Stimulated activated CD4-positive, alpha-beta T cell treated with anti-CD3 and anti-CD28 coated beads, Interleukin-1b, Interleukin-23, amount 100 ng/mL, for 1 hour (primary cell): ENCODE measurements at places on chromosomes 6 and 20.

DNA sequence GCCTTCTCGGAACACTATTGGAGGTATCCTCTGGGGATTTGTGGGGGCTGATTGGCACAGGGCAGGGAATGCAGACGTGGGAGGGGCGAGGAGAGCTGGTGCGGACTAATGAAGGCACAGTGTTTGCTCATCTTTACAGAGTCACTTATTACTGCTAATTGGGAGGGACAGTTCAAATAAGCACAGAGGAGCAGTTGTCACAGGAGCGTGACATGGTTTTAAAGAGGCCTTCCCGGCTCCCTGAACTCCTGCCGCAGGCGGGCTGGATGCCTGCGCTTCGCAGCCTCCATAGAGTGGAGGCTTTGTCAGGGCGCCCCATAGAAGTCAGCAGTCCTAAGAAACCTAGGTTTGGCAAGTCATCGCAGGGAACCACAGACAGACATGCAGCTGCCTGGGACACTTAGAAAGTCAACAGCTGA, 149.6 kb downstream of the LINC00237 start:
- no peak for DNase-seq

DNA sequence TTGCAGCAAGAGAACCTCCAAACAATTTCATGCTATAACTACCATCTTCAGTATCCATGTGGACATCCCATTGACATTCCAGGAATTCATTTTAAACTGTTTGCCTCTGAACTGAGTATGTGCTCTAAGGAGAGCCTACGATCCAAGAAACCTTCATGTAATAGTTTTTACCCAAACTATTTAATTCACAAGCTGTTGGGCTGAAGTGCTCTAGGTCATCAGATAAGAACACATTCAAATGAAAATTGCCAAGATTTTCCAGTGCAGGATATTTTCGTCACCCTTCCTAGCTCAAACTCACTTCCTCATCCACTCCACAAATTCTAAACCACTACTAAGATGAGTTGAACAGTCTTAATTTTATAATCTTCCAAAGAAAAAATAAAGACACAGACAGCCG, 12.8 kb downstream of the RSPO3 start:
- DNase-seq: no peak

GRCh38 chr20:51769976-51770615, 1.9 kb upstream of the ATP9A start:
- DNase-seq: no peak

- DNase-seq: no peak
Measured at GRCh38 chr6:167719920-167720319, 106.8 kb upstream of the AFDN start.

- no peak for DNase-seq
Measured at GRCh38 chr6:9412951-9413559, 977.7 kb upstream of the SLC35B3 start.

DNA sequence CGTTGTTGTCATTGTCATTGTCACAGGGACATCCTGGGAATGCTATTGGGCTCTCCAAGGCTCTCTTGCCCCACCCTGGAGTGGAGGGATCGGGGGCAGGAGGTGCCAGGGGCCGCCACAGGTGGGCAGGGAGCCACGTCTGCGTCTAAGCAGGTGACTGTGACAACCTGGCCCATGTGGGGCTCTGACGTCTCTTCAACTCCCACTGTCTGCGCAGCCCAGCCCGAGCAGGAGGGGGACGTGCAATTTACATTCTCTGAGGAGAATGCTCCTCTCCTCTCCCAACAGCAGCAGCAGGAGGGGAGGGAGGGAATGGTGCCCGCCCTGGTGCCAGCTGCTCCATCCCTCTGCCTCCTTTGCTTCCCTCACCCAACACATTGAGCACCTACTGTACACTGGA, 50.1 kb downstream of the GRM4 start:
- no peak for DNase-seq

- DNase-seq: no peak
Measured at GRCh38 chr6:159939591-159940016, 29.3 kb upstream of the IGF2R start.

GRCh38 chr6:4324746-4325145, 189.4 kb upstream of the ECI2 start:
- DNase-seq: no peak
